ENCODE measurements at places on chromosomes 1 and 21.
A peak's percentile ranks its signal among the peaks of the same experiment; 100 is the strongest.

DNA sequence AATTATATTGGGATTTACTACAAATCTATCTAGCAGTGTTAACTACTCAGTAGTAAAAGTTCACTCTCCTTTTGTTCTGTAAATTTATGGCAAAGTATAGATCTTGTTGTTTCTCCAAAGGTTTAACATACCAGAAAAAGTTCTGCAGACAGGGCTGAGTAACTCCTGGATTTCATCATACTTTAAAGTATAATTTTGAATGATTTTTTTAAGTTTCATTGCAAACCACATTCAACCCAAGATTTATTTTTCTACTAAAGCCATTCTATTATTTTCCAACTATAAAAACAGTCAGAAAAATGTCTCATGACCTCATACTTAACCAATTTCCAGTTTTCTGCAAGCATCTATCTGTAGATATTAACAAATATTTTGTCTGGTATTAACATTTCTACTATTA lies 585.8 kb upstream of the ZRANB2 start:
- no peak for DNase-seq

- no peak for DNase-seq
Measured at GRCh38 chr1:155158991-155159390, 14.1 kb downstream of the KRTCAP2 start.

DNA sequence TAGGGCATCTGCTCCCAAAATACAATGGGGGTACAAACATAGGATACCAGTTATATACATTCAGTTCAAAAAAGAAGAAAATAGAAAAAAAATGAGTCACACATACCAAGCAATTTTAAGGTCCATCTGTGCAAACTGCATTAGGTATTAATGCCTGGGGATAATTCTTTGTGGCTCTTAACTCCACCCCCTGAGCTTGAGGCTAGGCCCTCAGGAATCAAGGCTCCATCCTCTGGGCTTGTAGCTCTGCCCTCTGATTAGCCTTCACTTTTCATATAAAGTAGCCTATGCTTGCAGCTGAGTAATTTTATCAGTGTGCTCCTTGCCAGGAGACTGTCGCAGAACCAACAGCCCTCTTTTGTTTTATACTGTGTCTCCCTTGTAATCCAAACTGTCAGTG lies 69.9 kb upstream of the BACE2 start:
- no peak for DNase-seq

GRCh38 chr1:154219541-154219940 lies 1.2 kb upstream of the UBAP2L start:
- DNase-seq = no peak

GRCh38 chr1:23424293-23425192 lies at the start of gene TCEA3:
Gene TCEA3, minus strand, starts transcription at chr1:23424748. Its CDS starts 115 bp downstream, at chr1:23424633.
- peak; percentile 75 for DNase-seq
